ENCODE measurements at places on chromosomes 7 and 10.

DNA sequence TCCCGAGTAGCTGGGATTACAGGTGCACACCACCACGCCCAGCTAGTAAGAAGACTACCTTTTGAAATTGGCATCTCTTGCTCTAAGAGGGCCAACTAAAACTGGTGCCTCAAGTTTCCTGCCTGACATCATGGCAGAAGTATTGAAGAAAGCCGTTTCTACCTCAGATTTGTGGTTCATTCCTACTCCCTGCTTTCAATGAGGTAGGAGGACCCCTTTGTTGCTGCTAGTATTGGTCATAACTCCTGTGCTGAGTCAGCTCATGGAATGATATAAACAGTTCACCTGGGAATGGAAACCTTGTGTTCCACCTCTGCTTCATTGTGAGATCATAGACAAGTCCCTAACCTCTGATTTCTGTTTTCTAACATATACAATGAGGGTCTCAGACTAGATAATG is 82.8 kb downstream of the CDK6 start:
- no peak for DNase-seq

GRCh38 chr7:42117201-42117600 is 119.8 kb downstream of the GLI3 start:
- no peak for DNase-seq

DNA sequence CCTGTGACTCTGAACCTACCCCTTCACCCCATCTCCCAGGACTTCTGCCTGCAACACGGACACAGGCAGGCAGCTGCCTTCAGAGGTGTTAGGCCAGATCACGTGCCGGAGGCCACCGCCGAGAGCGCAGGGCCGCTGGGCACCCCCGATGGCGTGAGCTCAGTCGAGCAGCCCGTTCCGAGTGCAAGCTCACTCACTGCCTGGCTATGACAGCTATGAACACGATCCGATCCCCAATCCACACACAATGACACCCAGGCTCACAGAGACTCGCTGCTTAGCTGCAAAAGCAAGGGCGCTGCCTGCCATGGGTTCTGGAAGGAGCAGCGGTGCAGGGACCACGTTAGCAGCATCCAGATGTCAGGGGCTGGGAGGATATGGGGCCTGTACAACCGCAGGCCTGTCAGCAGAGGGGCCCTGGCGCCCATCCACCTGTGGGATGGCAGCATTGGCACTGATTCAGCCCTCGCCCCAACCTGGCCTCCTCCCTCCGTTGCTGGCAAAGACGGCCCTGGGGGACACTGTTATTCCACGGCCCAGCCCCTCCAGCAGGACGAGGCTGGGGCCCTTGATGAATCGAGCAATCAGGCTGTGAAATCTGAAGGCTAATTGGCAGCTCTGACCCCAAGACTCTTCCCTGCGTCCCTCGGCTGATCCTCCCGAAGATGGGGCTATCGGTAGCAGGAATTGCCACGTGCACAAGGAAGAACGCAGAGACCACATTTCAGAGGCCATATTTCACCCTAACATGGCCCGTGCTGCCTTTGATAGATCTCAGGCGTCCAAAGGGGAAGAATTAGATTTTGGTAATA is 230.1 kb downstream of the ELFN1 start:
- DNase-seq = no peak

- DNase-seq = no peak
Observed at GRCh38 chr10:103820101-103821062, 35.0 kb downstream of the SH3PXD2A start.

DNA sequence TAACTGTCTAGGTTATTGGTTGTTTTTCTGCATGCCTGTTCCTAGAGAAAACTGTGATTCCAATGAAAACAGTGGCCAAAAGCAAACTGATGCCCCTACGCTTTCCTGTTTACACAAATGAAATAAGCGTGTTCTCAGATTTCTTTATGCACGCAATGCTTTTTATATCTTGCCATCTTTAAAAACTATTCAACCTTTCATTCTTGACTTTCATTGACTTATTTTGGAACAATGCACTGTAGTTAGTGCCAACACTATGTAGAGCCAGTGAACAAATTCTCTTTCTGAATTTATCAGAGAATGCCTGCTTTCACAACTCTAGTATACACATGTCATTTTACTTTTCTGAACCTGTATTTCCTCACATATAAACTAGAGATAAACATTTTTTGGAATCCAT is 86.6 kb downstream of the CABCOCO1 start:
- DNase-seq = no peak

DNA sequence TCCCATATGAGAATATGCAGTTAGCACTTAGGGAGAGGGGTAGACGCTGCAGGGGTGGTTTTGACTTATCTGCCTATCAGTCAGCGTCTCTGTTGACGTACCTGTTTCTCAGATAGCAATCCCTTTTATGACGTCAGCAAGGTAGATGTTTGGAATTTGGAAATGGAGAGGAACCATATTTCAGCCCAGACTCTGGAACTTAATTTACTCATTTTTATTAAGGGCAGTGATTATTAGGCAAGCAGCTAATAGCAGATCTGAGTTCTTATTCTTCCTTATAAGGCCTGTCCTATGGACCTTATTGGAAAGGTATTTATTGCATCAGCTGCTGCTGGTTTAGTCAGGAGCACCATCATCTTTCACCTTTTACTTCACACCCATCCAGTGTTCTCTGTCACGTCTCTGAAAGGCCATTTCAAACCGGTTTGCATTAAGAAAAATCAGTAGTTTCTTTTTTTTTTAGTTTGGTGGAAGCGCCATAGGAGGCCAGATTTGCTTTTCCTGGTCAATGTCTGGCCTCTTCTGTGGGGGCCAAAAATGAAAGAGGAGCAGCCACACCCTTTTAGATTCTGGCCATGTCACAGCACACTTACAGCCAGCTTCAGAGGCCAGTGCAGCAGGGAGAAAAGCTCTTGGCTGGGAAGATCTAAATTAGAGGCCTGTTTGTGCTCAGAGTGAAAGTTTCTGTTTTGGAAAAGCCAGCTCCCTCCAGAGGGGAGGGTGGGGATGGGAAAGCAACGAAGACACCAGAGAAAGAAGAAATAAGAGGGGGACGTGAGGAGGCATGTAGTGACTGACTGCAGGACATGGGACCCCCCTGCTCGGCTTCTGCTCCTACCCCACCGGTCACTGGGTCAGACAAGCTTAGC is 146.3 kb downstream of the TCF7L2 start:
- no peak for DNase-seq

DNA sequence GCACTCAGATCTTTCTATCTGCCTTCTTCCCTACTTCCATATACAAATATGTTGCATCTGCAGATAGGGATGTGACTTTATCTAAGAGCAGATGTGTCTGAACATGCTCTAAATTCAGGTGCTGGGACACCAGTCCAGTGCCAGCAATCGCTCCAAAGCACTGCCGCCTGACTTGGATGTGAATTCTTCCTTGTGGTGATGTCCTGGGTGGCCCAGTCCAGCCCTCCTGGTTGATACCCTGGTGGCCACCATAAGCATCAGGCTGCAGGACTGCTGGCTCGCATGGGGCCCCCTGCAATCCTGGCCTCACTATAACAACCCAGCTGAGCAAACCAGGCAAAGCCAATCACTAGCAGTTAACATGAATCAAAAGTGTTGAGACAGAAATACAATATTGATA is 149.2 kb upstream of the PDE1C start:
- DNase-seq = no peak

DNA sequence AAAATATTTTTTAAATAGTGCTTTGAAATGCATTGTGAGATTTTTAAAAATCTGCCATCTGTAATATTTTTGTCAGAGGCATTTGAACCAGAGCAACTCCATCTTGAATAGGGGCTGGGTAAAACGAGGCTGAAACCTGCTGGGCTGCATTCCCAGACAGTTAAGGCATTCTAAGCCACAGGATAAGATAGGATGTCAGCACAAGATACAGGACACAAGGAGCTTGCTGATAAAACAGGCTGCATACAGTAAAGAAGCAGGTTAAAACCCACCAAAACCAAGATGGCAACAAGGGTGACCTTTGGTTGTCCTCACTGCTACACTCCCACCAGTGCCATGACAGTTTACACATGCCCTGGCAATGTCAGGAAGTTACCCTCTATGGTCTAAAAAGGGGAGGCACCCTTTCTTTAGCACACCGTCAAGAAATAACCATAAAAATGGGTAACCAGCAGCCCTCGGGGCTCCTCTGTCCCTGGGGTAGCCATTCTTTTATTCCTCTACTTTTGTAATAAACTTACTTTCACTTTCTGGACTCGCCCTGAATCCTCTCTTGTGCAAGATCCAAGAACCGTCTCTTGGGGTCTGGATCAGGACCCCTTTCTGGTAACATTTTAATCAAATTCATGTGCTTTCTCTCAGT is 273.7 kb downstream of the SEMA3D start:
- no peak for DNase-seq

DNA sequence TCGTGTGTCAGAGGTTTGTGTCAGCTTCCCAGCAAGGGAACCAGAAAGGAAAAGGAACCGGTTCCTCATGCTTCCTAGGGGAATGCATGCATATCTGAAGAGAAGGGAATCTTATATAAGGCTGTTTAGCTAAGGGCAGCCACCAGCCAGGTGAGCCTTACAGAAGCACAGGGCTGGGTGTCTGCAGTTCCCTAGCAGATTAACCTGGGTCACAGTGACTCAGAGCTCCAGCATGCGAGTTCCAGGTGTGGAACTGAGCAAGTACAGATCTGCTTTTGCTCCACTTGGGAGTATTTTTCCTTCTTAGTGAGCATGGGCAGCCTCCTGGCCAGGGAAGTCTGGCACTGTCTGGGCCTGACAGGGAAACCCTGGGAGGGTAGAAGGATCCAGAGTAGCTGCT is 957 bp upstream of the ANKRD2 start:
- no peak for DNase-seq

DNA sequence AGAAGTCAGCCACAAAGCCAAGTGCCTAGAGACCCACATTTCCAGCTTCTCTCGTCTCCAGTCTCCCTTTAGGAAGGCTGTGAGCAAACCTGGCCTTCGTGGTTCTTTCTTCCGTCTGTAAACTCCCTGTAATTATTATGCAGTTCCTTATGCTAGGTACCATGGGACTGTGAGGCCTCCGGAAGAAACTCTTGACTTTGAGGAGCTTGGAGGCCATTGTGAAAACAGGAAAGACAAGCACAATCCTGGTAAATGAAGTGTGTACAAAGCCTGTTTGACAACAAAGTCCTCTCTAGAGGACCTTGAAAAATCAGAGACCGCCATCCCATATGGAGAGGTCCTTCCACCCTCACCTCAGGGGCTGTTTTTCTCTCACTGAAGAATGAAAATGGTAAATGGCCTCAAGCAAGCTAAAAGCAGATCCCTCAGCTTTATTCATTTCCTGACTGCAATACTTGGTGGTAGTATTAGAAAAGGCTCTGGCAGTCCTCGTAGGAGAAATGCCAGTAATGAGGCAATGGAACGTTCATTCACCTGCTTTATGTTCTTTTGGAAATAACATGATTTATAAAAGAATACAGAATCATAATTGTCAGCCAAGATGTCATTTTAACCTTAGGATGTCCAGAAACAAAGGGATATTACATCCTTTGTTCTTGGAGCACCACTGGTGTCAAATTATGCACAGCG is 926.4 kb downstream of the LRMDA start:
- DNase-seq = no peak

DNA sequence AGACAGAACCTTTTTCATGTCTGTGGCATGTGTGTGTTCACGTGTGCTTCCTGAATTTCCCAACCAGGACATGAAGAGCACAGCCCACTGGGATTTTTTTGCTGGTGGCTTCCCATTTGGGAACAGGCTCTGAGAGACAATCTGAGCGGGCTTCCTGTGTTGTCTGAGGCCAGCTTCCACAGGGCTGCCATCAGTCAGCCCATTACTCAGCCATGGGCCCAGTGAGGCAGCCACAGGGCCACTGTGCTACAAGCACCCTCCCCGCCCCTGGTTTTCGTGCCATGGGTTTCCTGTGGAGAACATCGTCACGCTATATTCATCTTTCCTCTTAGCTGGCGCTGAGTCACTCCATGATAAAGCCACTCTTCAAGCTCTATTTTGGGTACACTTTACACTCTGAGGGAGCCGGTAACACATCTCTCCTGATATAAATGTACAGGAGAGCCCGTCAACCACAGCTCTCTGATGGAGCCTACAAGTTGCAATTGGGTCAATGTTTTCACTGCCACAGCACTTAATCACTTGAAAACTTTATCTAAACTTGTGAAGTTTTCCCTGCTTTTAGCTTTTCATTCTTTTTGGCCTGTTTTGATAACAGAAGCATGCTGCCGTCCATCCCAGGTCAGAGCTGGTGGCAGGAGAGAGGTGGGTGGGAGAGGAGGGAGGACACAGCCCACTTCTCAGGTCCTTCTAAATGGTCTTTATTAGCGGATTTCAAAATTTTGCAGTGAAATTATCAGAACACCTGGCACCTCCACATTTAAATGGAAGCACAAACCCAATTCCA is 96.9 kb downstream of the HIPK2 start:
- peak; percentile 85 for DNase-seq

DNA sequence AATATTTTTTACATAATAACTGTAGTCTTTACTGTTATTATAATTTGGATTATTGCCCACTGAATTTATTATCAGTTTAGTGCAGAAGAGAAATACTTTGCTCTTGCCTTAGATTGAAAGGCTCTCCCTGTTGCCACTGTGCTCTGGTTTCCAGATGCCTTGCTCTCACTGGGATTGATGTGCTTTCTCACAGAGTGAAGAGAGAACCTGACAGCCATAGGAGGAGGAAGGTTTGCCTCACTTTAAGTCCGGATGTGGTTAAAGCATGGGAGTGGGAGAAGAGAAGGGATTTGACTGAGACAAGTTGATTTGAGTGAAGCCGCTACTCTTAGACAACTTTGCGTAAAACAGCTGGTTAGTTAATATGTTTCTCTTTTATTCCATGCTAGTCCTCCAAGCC is 68.2 kb upstream of the RPA3 start:
- no peak for DNase-seq

DNA sequence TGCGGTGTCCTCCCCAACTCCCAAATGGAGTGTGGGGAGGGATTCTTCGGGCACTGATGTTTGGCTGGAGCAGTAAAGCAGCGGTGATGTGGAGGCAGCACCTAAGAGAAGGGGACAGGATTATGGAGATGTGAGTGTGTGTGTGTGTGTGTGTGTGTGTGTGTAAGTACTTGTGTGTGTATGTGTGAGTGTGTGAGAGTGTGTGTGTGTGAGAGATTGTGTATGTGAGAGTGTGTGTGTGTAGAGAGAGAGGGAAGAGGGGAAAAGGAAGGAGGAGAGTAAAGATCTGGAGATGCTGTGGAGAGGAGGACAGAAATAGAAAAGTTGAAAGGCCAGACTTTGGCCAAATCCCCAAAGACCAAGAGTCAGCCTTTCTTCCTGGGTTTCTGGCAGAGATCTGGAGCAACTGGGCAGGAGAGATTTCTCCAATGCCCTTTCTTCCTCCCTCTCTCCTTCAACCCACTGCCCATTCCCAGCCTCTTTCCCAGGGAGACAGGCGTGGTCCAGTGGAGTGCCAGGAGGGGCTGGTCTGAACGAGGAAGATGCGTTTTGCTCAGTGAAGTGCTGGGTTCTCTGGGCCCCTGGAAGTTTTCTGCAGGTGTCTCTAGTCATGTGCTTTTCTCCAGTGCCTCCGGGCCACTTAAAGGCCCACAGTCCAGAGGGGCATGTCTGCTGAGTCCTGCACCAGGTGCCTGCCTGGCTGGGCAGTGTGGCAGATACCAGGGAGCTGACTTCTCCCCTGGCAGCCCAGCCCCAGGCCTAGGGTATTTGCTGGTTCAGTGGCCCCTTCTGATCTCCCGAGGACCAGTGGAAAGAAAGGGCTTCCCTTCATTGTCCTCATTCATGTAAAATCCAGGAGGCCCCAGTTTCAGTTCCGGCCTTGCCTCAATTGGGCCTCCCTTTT is 60.5 kb downstream of the HK1 start:
- no peak for DNase-seq

GRCh38 chr7:129951226-129952085 is 1.3 kb downstream of the UBE2H start:
- DNase-seq = no peak

GRCh38 chr7:126856691-126857291 is 395.9 kb downstream of the GRM8 start:
- DNase-seq = no peak

Data from stimulated activated CD4-positive, alpha-beta T cell treated with anti-CD3 and anti-CD28 coated beads, Interleukin-12 subunit alpha, Interleukin-12 subunit beta, amount 100 ng/mL, for 48 hours (primary cell).